ENCODE measurements at places on chromosomes 11 and 22. TPM values are rescaled to one million over a fixed set of nuclear protein-coding genes. Genes with fewer than 3 reads are reported as not detected.

Gene OR2D2
- total RNA-seq = not detected

Gene OPCML
- total RNA-seq = not detected

Gene RFPL2
- total RNA-seq = 0.52 TPM

DNA sequence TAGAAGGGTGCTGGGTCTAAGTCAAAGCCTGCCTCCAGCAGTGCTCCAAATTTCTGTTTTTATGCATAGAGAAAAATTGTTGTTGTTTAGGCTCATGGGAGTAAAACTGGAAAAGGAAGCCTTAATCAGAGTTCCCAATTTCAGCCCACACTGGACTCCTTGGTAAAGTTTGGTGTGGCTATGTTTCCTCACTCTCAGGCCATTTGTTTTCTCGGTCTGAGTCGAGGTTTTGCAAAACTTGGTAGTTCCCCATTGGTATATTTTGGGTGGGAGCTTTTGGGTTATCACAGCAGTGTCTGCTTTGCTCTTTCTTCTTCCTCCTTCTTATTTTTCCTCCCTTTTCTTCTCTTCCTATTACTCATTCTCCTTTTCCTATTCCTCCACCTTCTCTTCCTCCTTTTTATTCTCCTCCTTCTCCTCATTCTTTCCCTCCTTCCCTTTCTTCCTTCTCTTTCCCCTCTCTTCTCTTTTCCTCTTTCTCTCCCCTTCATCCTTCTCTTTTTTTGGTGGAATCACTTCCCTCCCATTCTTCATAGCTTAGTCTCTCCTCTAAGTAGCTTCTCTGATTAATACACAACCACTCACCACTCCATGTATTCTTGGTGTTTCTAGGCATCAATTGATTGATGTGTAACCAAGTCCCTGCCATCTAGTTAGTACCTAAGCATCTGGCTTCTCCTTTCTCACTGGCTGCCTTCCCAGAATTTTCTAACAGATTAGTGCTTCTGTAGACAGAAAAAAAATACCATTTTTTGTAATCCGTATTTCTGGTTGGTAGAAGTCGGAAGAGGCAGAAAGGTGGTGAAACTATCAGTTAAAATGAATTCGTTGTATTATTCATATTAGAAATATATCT is 10.1 kb downstream of the SLC5A1 start:
- no peak overlapping the region for H3K27ac ChIP-seq
- H3K27me3 ChIP-seq = no peaks in the 10 kb centered on the region
- peaks cover 33% of the 10 kb centered on the region for H3K4me1 ChIP-seq
- no peak for DNase-seq

- no peak for DNase-seq
- no peaks in the 10 kb centered on the region for H3K36me3 ChIP-seq
- no peaks in the 10 kb centered on the region for H3K27me3 ChIP-seq
Observed at GRCh38 chr11:27995083-27995482, 112.9 kb downstream of the KIF18A start.

DNA sequence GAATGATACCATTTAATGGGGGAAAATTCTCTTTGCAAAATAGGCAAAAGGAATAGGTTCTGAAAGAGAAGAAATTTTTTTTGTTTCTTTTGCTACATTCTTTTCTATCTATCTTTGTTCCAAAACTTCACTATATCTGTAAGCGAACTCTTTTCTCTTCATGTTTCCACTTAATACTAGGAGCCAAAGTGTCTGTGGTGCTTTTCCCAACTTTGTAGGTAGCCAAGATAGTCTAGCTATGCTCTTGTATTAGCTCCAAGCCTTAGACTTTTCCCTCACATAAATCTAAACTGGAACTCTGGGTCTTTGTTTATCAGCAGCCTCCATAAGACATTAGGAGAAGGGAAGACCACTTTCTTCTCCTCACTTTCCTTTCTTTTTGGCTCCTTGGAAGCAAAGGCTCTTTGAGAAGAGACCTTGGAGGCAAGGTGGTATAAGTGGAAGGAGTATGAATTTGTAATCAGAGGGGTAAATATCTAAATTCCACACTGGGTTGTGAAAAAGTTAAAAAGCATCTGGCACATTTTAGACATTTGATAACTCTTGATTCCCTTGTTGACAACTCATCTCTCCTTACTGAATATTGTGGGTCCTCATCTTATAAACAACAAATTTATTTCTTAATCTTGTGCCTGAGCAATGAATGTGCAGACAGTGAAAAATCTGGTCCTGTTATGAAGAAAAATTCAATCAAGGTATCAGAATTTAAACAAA is 130.0 kb downstream of the EHF start:
- no peak overlapping the region for H3K27ac ChIP-seq
- H3K27me3 ChIP-seq = no peaks in the 10 kb centered on the region
- peaks cover 16% of the 10 kb centered on the region for H3K4me1 ChIP-seq
- DNase-seq = no peak
- no peaks in the 10 kb centered on the region for H3K36me3 ChIP-seq
- H3K4me3 ChIP-seq = no peak overlapping the region

DNA sequence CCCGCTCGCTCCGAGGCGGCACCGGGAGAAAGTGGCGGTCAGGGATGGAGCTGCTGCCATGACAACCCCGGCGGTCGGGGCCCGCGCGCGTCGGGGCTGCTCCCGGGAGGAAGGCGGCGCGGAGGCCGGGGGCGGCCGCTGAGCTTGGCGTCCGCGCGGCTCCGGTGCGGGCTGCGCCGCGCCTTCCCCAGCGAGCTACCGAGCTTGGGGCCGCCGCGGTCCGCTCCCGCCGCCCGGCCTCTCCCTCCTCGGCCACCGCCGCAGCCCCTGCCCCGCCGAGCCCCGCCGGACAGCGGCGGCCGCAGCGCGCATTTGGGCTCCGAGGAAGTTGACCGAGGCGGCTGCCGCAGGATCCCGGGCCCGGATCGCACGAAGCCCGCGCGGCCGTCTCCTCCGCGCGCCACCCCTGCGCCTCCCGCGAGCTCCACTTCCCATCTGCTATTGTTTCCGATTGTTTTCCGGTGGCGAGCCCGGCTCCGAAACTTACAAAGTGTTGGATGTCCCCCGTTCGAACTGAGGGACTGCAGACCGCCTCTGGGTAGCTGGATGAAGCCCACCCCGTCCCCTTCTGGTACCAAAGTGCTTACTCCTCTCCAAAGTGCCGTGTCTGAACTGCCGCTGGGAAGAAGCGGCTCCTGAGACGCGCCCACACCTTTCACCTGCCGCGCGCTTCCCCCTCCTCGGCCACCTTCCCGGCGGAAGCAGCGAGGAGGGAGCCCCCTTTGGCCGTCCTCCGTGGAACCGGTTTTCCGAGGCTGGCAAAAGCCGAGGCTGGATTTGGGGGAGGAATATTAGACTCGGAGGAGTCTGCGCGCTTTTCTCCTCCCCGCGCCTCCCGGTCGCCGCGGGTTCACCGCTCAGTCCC is 540.3 kb downstream of the NTM start:
- no peak overlapping the region for H3K4me3 ChIP-seq
- H3K27ac ChIP-seq = no peak overlapping the region
- DNase-seq = no peak
- no peaks in the 10 kb centered on the region for H3K4me1 ChIP-seq
- H3K27me3 ChIP-seq = no peaks in the 10 kb centered on the region

GRCh38 chr11:57244911-57245310 is 7.9 kb upstream of the APLNR start:
- no peak overlapping the region for H3K27ac ChIP-seq
- H3K36me3 ChIP-seq = no peaks in the 10 kb centered on the region
- H3K4me3 ChIP-seq = no peak overlapping the region
- no peaks in the 10 kb centered on the region for H3K4me1 ChIP-seq
- DNase-seq = no peak

DNA sequence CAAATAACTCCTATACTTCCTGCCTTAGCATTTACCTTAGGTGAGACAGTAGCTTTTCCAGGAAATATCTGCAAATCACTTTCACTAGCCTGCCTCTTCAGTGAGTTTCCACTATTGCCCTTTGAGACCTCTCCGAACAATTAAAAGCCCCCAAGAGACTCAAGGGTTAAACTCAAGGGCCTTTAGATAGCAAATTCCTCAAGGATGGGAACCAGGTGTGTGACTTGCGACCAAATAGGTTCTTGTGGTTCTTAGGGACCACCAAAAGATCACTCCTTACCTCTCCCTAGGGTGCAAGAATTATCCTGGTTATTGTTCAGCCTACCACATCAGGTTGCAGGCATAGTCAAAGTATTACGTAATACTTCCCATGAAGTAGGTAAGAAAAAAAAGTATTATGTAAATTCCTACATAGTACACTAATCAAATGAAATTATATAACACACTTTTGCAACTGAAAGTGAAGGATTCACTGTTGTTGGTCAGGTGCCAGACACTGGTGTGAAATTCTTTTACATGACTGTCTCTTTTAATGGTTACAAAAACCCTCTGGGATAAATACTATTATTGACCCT is 1.4 kb upstream of the RDX start:
- H3K4me3 ChIP-seq = no peak overlapping the region
- H3K36me3 ChIP-seq = peaks cover 24% of the 10 kb centered on the region
- H3K27ac ChIP-seq = peak overlapping the region; percentile 50
- no peak for DNase-seq
- H3K27me3 ChIP-seq = no peaks in the 10 kb centered on the region

GRCh38 chr11:123672568-123672967 is 18.1 kb upstream of the SCN3B start:
- H3K4me3 ChIP-seq = no peak overlapping the region
- H3K4me1 ChIP-seq = no peaks in the 10 kb centered on the region
- DNase-seq = no peak
- no peaks in the 10 kb centered on the region for H3K36me3 ChIP-seq
- peaks cover 14% of the 10 kb centered on the region for H3K27me3 ChIP-seq
- H3K27ac ChIP-seq = no peak overlapping the region

DNA sequence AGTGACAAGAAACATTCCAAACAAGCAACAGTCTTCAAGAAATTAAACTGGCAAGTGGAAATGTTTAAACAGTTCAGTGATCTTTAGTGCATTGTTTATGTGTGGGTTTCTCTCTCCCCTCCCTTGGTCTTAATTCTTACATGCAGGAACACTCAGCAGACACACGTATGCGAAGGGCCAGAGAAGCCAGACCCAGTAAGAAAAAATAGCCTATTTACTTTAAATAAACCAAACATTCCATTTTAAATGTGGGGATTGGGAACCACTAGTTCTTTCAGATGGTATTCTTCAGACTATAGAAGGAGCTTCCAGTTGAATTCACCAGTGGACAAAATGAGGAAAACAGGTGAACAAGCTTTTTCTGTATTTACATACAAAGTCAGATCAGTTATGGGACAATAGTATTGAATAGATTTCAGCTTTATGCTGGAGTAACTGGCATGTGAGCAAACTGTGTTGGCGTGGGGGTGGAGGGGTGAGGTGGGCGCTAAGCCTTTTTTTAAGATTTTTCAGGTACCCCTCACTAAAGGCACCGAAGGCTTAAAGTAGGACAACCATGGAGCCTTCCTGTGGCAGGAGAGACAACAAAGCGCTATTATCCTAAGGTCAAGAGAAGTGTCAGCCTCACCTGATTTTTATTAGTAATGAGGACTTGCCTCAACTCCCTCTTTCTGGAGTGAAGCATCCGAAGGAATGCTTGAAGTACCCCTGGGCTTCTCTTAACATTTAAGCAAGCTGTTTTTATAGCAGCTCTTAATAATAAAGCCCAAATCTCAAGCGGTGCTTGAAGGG is 6.0 kb downstream of the MALAT1 start:
- no peak overlapping the region for H3K4me3 ChIP-seq
- DNase-seq = no peak
- peaks cover 9% of the 10 kb centered on the region for H3K27me3 ChIP-seq
- peaks cover 11% of the 10 kb centered on the region for H3K4me1 ChIP-seq
- no peaks in the 10 kb centered on the region for H3K36me3 ChIP-seq
- no peak overlapping the region for H3K27ac ChIP-seq

DNA sequence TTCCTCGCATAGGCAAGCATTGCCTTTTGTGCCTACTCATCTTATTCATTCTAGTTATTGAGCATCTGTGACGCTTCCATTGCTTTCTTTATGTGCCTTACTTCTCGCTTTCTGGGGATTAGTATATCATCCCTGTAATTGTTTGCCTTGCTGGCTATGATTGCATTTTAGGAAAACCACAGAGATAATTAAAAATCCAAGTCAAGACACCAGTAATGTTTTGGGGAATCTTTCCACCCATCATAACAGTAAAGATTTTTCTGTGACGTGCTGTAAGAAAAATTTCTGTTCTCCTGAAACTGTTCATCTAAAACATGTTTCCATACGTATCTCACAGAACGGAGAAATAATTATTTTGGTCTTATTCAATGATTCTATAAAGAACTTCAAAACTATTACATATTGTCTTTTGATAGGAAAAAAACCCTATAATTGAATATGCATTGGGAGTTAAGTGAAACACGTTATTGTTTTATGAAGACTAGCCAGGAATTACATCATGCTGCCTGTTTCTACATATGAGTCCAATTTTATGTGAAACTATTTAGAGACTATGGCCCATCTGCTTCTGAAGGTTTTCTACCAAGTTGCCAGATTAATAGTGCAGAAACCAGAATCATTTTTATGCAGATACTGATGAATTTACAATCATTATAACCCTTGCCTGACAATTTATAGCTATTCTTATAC is 133.7 kb upstream of the FIBIN start:
- no peaks in the 10 kb centered on the region for H3K4me1 ChIP-seq
- no peak for DNase-seq
- no peak overlapping the region for H3K27ac ChIP-seq
- H3K27me3 ChIP-seq = no peaks in the 10 kb centered on the region
- no peak overlapping the region for H3K4me3 ChIP-seq

DNA sequence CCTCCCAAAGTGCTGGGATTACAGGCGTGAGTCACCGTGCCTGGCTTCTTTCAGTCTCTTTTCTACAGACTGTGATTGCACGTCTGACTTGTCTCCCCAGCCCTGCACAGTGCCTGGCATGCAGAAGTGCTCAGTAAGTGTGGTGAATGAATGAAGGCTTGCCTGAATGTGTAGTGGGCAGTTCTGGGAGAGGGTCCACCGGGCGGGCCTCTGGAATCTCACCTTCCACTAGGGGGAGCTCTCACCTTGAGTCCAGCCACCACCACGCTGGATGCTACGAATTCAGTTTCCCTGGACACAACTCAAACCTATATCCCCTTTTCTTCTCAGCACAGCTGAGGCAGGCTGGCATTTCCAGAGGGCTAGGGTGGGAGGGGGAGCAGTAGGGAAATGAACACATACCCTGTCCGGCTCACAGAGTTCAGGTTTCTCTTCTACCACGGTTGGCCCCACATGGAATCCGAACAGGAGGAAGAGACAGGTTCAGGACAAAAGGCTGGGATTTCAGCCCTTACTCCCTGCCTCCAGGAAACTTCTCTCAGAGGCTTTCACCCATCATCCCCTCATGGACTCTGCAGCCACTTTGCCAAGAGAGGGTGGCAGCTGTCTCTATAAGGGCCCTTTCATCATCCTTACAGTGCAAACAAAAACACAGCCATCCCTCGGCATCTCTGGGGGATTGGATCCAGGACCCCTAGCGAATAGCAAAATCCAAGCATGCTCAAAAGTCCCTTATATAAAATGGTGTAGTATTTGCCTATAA is 86.8 kb downstream of the NECTIN1 start:
- no peaks in the 10 kb centered on the region for H3K4me1 ChIP-seq
- peaks cover 14% of the 10 kb centered on the region for H3K27me3 ChIP-seq
- no peaks in the 10 kb centered on the region for H3K36me3 ChIP-seq
- DNase-seq = peak; percentile 33

- no peak overlapping the region for H3K4me3 ChIP-seq
- no peaks in the 10 kb centered on the region for H3K27me3 ChIP-seq
- no peaks in the 10 kb centered on the region for H3K36me3 ChIP-seq
- DNase-seq = no peak
- no peak overlapping the region for H3K27ac ChIP-seq
- H3K4me1 ChIP-seq = no peaks in the 10 kb centered on the region
Observed at GRCh38 chr11:84763931-84764330, 863.2 kb downstream of the DLG2 start.

All from Calu3 (cell line).